Activated CD8-positive, alpha-beta memory T cell treated with anti-CD3 and anti-CD28 coated beads for 1 hour (primary cell): ENCODE measurements at places on chromosomes 1 and 21.

DNA sequence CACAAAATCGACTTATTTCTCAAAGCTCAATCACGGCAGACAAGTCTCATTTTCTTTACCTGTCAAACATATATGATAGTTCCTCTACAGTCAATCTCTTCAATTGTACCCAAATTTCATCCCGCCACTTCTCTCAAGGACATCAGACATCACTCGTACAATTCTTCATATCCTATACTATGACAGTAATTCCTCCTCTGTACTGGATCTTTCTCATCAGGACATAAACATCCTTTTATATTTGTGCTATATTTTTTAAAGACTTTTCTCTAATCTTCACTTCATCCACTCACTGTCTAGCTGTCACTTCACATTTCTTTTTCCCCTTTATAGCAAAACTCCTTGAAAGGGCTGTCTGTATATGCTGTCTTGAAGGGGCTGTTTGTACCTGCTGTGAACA, 419.1 kb upstream of the NR5A2 start:
- no peak for DNase-seq

GRCh38 chr1:150233359-150234308, 2.3 kb downstream of the ANP32E start:
- DNase-seq: peak; percentile 8

- no peak for DNase-seq
These were observed at the start of gene CFHR4 for GRCh38 chr1:196887515-196888239. Gene CFHR4 (plus strand): TSS chr1:196888052. CDS start chr1:196888151, 99 bp downstream.

DNA sequence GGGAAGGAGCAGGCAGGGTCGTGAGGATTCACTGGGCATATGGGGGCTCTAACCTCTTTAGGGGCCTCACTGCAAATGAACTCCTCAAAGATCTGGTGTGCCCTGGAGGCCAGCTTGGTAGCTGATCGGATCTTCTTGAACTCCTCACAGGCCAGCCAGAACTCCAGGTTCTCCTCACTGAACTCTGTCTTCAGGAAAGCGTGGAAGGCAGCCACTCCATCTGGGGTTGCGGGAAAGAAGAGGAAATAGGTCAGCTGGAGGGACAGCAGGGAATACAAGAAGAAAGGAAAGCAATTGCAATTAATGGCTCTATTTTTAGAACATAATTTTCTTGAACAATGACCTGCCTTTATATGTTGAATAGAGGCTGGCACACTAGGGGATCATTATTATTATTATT, 2.3 kb downstream of the RGS16 start:
- no peak for DNase-seq

DNA sequence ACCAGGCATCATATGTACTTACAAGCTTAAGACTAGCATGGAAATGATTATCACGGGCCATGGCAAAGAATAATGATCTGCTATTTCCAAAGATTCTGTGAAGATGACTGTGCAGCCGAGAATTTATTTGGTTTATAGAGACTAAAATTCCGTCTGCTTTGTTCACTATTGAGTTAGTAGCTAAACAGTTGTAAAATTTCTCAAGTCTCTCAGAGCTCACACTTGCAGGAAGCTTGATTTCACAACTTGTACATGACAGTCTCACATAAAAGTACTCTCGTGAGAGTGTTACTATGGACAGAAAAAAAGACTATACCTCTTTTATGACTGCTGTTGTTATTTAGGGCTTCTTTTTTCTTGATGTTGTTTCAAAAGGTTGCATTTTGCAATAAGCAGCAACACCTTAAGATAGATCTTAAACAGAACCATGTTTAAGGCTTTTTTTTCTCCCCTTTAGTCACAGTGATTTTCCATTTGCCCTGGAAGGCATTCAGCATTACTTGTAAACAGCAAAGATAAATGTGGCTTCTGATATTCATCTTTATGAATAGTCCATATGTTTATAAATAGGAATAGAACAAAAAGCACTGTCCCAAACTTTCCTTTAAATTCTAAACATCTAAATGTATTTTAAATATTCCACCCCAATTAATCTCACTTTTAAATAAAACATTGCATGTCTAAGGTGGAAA, 24.8 kb downstream of the ST6GALNAC5 start:
- no peak for DNase-seq

DNA sequence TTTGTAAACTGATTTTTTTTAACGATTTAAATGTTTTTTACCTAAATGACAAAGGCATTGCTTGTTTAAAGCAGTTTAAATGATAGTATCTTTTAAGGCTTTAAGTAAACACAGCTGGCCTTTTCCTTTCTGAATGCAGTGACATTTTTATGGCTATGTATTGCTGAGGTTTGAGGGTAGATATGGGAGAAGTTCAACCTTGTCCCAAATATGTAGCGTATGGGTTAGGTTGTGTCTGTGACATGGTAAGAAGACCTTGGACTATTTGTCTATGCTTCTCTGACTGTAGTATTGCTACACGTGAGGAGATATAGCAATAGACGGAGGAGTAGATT, 32.5 kb downstream of the PKNOX1 start:
- no peak for DNase-seq

DNA sequence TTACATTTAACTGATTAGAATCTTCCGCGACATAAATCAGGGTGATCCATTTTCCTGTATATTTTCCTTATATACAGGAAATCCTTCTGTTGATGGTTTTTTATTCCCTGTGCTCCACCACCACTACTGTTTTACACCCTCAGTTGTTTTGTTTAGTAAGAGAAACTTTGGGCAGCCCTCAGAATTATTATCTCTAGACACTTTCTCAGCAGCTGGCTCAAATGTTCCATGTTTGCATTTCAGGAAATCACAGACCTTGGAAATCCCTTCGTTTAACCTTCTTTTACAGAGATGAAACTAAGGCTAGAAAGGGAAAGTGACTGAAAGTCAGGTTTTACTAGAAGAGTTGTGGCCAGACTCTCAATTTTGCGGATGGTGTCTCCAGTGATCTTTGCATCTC, 15.2 kb downstream of the ZNF697 start:
- DNase-seq: no peak

- no peak for DNase-seq
These were observed 430.9 kb upstream of the ADGRL2 start for GRCh38 chr1:81369833-81370232.

DNA sequence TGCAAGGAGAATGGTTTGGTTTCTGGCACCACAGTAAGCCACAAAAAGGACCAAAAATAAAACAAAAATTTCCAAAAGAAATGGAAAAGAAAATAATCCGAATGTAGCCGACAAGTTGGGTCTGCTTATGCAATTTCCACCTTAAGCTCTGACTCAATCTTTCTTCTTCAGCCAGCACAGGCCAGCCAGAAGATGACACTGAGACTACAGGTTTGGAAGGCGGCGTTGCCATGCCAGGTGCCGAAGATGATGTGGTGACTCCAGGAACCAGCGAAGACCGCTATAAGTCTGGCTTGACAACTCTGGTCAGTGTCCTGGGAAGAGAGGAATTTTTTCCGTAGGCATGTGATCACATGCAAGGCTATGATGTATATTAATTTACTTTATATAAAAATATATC, 23.4 kb downstream of the PDPN start:
- DNase-seq: no peak

GRCh38 chr1:16286122-16286521, 49.1 kb upstream of the CPLANE2 start:
- DNase-seq: no peak

GRCh38 chr1:201774224-201774982, 54.6 kb upstream of the IPO9 start:
- no peak for DNase-seq

DNA sequence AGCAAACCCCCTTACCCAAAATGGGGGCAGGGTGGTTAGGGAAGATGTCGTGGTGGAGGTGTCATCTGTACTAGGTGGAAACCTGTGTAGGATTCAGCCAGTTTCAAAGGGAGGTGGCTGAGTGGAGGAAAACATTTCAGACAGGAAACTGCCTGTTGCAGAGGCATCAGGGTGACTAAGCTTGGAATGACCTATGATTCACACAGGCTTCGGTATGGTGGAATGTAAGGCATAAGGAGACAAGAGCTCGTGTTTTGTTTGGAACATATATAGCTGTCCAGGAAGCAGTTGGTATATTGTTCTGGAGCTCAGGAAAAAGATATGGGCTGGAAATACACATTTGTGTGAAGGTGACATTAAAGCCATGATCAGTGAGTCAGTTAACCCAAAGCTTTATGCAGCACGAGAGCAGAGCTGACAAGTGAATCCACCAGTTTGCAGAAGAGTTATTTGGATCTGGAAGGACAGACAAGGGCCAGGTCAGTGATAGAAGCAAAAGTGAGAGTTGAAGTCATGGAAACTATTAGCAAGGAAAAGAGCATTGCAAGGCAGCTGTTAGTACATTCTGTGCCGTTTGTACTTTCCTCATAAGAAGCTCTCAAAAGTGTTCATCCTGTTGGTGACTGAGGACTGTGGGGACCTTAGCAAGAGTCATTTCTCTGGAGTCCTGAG, 12.2 kb downstream of the UTP25 start:
- DNase-seq: no peak

GRCh38 chr21:29181799-29182470, 51.5 kb downstream of the MAP3K7CL start:
- DNase-seq: no peak

DNA sequence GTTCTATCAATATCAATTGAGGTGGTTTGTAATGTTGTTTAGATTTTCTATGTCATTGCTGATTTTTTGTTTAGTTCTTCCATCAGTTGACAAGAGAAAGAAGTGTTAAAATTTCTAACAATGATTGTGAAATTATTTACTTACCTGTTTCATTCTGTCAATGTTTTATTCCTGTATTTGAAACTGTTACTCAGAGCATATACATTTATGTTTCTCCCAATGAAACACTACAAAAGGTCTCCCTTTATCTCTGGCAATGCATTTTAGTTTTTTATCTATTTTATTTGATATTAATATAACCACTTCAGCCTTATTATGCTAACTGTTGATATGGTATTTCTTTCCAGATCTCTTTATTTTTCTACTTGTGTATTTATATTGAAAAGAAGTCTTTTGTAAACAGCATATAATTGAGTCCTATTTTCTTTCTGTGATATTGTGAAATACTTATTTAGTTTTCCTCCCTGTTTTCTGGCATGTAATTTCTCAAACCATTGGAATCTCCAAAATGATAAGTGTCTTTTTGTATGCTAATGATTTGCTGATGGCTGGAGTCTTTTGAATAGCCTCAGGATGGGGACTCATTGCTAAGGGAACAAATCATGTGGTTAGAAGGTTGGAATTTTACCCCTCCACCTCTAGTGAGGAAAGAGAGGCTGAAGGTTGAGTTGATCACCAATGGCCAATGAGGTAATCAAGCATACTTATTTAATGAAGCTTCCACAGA, 122.0 kb downstream of the ADSS2 start:
- DNase-seq: no peak

GRCh38 chr1:3816331-3817137, 20.2 kb upstream of the LRRC47 start:
- DNase-seq: no peak

GRCh38 chr1:164755690-164756089, 196.7 kb downstream of the PBX1 start:
- no peak for DNase-seq

DNA sequence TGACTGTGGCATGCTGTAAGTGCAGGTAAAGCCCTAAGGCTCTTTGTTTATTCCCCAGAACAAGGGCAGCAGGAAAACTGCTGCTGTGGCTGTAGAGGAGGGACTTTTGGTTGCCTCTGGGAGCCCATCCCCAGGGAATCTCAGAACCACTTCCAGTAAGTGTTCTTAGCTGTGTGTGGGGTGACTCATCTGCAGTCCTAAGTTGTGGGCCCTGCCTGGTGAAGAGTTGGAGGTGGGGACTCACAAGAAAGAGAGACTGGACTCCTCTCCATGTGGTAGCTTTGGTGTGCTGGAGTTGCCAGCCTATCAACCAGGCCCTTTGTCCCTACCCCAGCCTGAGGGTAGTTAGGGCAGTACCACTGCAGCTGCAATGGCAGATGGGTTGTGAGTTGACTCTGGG, 24.0 kb upstream of the DENND1B start:
- no peak for DNase-seq

- peak; percentile 5 for DNase-seq
These were observed 460.6 kb downstream of the DSCAM start for GRCh38 chr21:40386294-40386911.

- DNase-seq: no peak
These were observed 26.4 kb downstream of the HSPG2 start for GRCh38 chr1:21910558-21911204.

DNA sequence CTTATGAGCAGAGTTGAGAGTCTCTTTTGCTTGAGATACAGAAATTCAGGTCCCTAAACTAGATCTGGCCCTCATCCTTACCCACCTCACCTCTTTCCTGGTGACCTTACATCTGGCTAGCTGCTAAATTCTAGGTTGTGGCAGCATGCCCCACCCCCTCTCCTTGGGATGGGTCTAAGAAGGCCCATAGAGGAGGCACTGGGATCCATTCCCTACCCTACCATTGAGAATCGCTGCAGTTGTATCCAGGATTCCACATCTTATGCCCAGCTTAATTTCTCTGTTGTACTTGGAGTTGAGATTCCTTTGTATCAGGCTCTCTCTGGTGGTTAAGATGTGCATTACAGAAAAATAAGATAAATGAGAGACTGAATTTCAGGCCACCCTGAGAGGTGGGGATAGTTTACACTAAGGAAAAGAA, 9.5 kb upstream of the TMEM39B start:
- no peak for DNase-seq

GRCh38 chr1:14112613-14113012, 412.6 kb downstream of the PRDM2 start:
- DNase-seq: no peak

DNA sequence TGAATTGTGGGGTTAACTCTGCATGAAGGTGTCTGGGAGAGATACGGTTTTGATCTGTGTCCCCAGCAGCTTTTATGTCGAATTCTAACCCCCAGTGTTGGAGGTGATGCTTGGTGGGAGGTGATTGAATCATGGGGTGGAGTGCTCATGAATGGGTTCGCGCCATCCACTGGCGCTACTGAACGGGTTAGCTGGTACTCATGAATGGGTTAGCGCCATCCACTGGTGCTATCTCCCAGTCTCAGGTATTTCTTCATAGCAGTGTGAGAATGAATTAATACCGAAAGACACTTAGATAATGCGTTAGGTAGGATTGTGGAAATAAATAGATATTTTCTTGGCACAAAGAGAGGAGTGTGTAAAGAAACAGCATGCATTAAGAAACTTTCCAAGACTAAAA, 32.9 kb upstream of the CLDN8 start:
- no peak for DNase-seq

- no peak for DNase-seq
These were observed 68.4 kb upstream of the DPYD start for GRCh38 chr1:97989094-97989680.

DNA sequence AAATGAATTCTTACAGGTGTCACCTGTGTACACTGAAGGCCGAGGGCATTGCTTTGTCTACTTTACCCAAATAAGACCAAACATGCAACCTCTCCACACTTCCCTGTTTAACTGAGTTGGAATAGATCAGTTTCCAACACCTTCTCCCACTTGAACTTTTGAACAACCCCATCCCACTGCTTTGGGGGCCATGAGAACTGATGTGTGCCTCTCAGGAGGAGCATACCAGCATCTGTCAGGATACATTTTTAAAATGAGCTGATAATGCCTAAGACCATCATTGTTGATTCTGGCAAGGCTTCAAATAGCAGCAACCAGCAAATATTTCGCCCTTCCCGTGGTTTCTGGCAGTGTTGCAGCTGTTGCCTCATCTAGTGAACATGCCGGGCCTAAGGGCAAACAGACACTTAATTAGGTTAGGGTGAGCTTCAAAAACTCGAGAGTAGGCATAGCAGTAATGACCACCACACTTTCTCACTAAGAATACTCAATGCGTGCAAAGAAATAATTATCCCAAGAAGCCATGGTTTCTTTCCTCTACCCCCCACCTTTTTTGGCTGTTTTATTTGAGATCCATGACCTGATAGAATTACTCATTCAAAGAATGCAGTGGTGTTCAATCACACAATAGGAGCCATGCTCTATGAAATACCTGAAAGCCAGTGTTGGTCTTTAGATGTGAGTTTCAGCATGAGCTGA, 63.7 kb downstream of the MAP10 start:
- no peak for DNase-seq
